Osteoblast (primary cell): ENCODE measurements at places on chromosomes 13 and 19. TPM values are rescaled to one million over a fixed set of nuclear protein-coding genes. Genes with fewer than 3 reads are reported as not detected.

GRCh38 chr13:40316301-40316700 lies 350.1 kb downstream of the FOXO1 start:
- H3K4me1 ChIP-seq = no peaks in the 10 kb centered on the region
- H3K4me3 ChIP-seq = no peak overlapping the region
- H3K27ac ChIP-seq = no peak overlapping the region
- no peaks in the 10 kb centered on the region for H3K27me3 ChIP-seq
- no peaks in the 10 kb centered on the region for H3K36me3 ChIP-seq

GRCh38 chr13:56510836-56511235 lies 629.9 kb upstream of the PRR20A start:
- no peak overlapping the region for H3K4me3 ChIP-seq
- H3K4me1 ChIP-seq = no peaks in the 10 kb centered on the region
- no peaks in the 10 kb centered on the region for H3K36me3 ChIP-seq
- H3K27me3 ChIP-seq = no peaks in the 10 kb centered on the region

The ZNF880 gene
- total RNA-seq = 18.5 and 27.1 TPM in 2 replicates

- H3K27me3 ChIP-seq = peaks cover 19% of the 10 kb centered on the region
- peaks cover 5% of the 10 kb centered on the region for H3K4me1 ChIP-seq
- H3K4me3 ChIP-seq = peak overlapping the region; percentile 75
- no peak overlapping the region for H3K27ac ChIP-seq
These were observed 372 bp downstream of the DNAAF3 start for GRCh38 chr19:55165952-55166529.

DNA sequence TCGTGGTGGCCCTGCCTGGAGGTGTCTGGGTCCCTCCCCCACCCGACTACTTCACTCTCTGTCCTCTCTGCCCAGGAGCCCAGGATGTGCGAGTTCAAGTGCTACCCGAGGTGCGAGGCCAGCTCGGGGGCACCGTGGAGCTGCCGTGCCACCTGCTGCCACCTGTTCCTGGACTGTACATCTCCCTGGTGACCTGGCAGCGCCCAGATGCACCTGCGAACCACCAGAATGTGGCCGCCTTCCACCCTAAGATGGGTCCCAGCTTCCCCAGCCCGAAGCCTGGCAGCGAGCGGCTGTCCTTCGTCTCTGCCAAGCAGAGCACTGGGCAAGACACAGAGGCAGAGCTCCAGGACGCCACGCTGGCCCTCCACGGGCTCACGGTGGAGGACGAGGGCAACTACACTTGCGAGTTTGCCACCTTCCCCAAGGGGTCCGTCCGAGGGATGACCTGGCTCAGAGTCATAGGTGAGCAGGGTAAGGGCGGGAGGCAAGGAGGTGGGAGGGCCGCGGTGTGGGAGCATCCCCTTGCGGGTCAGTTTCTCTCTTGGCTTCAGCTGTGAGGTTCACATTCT lies 19.2 kb downstream of the NECTIN2 start:
- no peak for DNase-seq
- H3K27me3 ChIP-seq = no peaks in the 10 kb centered on the region
- no peak overlapping the region for H3K4me3 ChIP-seq
- peaks cover 9% of the 10 kb centered on the region for H3K4me1 ChIP-seq
- no peak overlapping the region for H3K27ac ChIP-seq

The IGFL3 gene
- not detected in 2 replicates for total RNA-seq

DNA sequence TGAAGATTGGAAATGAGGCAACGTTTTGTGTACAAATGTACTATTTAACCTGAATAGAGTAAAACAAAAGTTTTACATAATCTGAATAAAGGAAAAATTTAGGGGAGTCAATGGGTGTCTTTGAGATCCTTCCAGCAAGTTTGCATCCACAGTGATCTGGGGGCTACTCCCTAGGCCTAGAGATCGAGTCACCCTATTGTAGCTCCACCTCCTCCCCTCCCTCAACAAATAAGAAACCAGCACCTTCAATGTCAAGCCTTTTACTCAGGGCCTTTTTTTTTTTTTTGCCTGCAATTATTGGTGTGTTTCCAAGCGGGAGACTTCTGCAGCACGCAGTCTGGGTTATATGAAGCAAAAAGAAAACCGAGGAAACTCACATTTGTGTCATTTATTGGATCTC lies 16.3 kb upstream of the RAP2A start:
- H3K36me3 ChIP-seq = no peaks in the 10 kb centered on the region
- H3K27ac ChIP-seq = no peak overlapping the region
- H3K27me3 ChIP-seq = no peaks in the 10 kb centered on the region

- peak overlapping the region; percentile 94 for H3K4me3 ChIP-seq
- H3K27ac ChIP-seq = peak overlapping the region; percentile 83
- no peaks in the 10 kb centered on the region for H3K27me3 ChIP-seq
These were observed 1.0 kb downstream of the ZNF253 start for GRCh38 chr19:19866611-19867248.

DNA sequence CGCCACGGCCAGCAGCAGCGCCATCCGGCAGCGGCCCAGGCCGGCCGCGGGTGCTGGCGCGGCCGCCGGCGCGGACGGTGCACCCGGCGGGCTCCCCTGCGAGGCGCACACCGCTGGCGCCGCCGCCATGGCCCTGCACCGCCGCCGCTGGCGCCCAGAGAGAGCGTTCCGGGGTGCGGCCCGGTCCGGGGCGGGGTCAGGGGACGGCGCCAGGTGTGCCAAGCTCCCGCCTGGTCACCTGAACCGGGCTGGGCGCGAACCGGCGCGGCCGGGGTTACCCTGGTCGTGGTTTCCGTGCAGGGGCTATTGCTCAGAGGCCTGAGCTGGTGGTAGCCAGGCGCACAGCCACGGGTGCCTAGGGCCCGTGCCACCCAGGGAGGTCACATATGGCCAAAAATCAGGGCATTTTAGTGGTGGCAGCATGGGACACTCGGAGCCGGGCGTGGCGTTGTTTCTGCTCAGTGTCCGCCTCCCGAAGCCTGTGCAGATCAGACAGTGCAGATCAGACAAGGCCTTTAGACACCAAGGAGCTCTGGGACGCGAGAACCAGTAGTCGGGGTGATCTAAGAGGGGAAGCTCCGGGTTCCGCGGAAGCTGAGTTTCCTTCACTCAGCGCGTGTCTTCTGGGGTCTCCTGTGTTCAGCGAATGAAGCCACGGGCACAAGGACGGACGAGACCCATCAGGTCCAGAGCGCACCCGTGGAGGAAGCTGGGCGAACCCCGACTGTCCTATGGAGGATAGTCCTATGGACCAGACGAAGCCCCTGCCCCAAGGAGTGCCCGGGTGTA lies at the start of gene TMEM238:
TSS of gene TMEM238 (minus strand) at position 162 of the 789 bp plus-strand sequence. CDS start at position 129, 33 bp downstream.
- peak within 1 kb of the TSS; percentile 95 for H3K4me3 ChIP-seq
- peak; percentile 68 for DNase-seq
- H3K4me1 ChIP-seq = peaks cover 35% of the 10 kb centered on the region
- no peaks in the 10 kb centered on the region for H3K27me3 ChIP-seq

DNA sequence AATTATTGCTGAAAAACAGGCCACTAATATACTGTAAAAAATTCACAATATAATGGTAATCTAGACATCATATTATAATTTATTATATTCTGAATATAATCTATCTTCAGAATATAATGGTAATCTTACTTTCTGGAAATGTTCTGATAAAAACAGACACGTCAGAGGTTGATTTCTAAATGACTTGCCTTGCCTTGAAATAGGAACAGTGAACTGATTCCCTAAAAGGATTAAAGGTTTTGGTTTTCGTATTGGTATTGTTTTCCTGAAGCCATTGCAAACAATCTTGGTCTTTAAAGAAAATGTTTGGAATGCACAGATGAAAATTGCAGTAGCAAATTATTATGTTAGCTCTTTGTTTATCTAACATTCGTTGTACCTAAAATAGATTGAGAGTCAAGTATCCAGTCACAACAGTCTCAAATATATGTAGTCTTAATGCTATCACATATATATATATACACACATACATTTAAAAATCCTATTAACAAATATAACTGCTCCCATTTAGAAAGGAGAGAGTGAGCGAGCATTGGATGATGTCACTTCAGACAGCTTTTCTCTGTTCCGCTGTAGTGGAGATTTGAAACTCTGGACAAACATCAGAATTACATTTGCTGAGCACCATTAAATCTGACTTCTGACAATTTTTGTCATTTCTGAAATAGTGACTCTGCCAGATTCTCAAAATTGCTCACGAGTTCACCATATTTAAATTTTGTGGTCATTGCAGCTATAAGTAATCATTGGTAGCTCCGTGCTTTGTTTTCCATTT lies 1.7 kb downstream of the ITM2B start:
- peaks cover 43% of the 10 kb centered on the region for H3K4me1 ChIP-seq
- H3K36me3 ChIP-seq = no peaks in the 10 kb centered on the region
- peak overlapping the region; percentile 99 for H3K4me3 ChIP-seq
- no peak for DNase-seq
- peak overlapping the region; percentile 94 for H3K27ac ChIP-seq
